ENCODE measurements at places on chromosomes 3 and 15. TPM values are rescaled to one million over a fixed set of nuclear protein-coding genes. Genes with fewer than 3 reads are reported as not detected.

GRCh38 chr15:83871808-83872559, 218.1 kb downstream of the ADAMTSL3 start:
- no peak for DNase-seq
- H3K27ac ChIP-seq = no peak overlapping the region
- H3K4me3 ChIP-seq = no peak overlapping the region
- H3K36me3 ChIP-seq = no peaks in the 10 kb centered on the region
- no peaks in the 10 kb centered on the region for H3K4me1 ChIP-seq

EPHA3 gene
- 0.17 TPM for total RNA-seq

SLC22A14 gene
- not detected for total RNA-seq

SPTSSB gene
- 0.14 TPM for total RNA-seq
